ENCODE measurements at places on chromosomes 1 and 21. TPM values are rescaled to one million over a fixed set of nuclear protein-coding genes. Genes with fewer than 3 reads are reported as not detected.

The FLG gene
- total RNA-seq, result not detected

The SPRR2A gene
- total RNA-seq, result not detected

DNA sequence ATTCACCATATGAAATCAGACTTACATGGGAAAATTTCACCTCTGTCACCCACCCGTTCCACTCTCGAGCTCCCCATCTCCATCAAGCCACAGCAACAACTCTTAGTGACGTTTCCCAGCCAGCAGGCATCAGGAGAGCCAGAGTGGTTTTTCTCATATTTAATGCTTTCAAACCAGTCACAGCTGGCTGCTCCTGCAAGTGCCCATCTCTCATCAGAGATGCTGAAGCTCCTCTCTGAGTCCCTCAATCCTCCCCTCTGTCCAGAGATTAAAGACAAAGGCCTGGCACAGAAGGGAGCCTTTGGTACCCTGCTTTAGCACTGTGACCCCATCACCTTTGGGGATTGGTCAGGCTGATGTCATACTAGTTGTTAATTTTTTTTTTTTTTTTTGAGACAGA, 277.3 kb downstream of the DNM3 start:
- no peaks in the 10 kb centered on the region for H3K27me3 ChIP-seq
- H3K4me3 ChIP-seq, result no peak overlapping the region
- H3K27ac ChIP-seq, result no peak overlapping the region
- no peaks in the 10 kb centered on the region for H3K36me3 ChIP-seq

GRCh38 chr1:38084700-38085099, 38.1 kb upstream of the POU3F1 start:
- DNase-seq, result no peak
- H3K4me3 ChIP-seq, result no peak overlapping the region
- no peak overlapping the region for H3K27ac ChIP-seq
- H3K27me3 ChIP-seq, result no peaks in the 10 kb centered on the region

- H3K4me3 ChIP-seq, result no peak overlapping the region
- no peaks in the 10 kb centered on the region for H3K36me3 ChIP-seq
- no peak overlapping the region for H3K27ac ChIP-seq
- H3K4me1 ChIP-seq, result no peaks in the 10 kb centered on the region
- DNase-seq, result no peak
Measured at GRCh38 chr1:224684979-224685425, 68.9 kb downstream of the CNIH3 start.

The SPATA1 gene
- 3.4 TPM for total RNA-seq

GRCh38 chr1:225603538-225604354, 49.2 kb downstream of the ENAH start:
- no peaks in the 10 kb centered on the region for H3K36me3 ChIP-seq
- DNase-seq, result no peak
- no peaks in the 10 kb centered on the region for H3K27me3 ChIP-seq

- DNase-seq, result no peak
Measured at GRCh38 chr21:46068516-46069079, 29.3 kb upstream of the COL6A2 start.

DNA sequence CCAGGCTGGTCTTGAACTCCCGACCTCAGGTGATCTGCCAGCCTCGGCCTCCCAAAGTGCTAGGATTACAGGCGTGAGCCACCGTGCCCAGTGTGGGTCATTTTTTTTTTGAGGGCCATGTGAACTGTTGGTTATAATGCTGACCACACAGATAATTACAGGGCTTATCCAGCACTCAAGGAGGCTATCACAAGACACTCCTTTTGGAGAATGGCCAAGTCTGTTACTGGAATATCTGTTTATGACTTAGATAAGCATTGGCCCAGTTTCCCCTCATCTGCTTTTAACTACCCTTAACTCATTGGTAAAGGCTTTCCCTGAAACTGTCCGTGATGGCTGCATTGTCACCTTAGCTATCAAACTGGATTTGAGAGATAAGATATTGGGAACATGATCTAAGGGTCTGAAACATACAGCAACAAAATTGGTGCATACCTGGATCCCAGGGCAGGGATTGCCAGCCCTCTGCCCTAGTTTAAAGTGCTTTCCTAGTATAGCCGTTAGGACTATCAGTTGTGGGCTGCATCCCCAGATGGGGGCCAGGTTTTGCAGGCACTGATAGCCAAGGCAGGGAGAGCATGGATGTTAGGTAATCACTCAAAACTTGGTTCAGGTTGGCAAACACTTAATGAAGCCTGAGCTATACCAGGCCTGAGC, 15.6 kb downstream of the SZT2 start:
- H3K36me3 ChIP-seq, result peaks cover 72% of the 10 kb centered on the region
- H3K4me3 ChIP-seq, result no peak overlapping the region
- no peak overlapping the region for H3K27ac ChIP-seq
- no peaks in the 10 kb centered on the region for H3K4me1 ChIP-seq
- DNase-seq, result no peak

The KCND3 gene
- 6.3 TPM for total RNA-seq

The IQGAP3 gene
- 1.3 TPM for total RNA-seq

DNA sequence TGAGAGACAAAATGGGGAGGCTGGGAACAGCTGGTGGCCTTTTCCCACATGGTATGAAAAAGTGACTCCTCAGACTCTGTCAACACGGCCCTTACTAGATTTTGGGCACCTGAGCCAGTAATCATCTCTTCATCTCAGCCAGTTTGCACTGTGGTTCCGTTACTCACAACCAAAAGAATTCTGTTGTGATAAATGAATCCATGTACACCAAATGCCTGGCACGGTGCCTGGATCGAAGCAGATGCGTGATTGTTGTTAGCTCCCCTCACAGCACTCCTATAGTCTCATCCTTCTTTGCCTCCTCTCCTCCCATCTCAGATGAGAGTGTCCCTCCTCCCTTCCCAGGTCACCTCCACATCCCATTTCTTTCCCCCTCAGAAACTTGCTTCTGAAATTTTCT, 57.9 kb upstream of the GJB5 start:
- no peaks in the 10 kb centered on the region for H3K27me3 ChIP-seq
- no peaks in the 10 kb centered on the region for H3K4me1 ChIP-seq
- H3K27ac ChIP-seq, result no peak overlapping the region
- H3K36me3 ChIP-seq, result no peaks in the 10 kb centered on the region

The DHRS3 gene
- total RNA-seq, result 106 TPM
